ENCODE measurements at places on chromosomes 11 and 22.

- no peak for DNase-seq
These were observed 11.7 kb downstream of the CAPRIN1 start for GRCh38 chr11:34063061-34063795.

DNA sequence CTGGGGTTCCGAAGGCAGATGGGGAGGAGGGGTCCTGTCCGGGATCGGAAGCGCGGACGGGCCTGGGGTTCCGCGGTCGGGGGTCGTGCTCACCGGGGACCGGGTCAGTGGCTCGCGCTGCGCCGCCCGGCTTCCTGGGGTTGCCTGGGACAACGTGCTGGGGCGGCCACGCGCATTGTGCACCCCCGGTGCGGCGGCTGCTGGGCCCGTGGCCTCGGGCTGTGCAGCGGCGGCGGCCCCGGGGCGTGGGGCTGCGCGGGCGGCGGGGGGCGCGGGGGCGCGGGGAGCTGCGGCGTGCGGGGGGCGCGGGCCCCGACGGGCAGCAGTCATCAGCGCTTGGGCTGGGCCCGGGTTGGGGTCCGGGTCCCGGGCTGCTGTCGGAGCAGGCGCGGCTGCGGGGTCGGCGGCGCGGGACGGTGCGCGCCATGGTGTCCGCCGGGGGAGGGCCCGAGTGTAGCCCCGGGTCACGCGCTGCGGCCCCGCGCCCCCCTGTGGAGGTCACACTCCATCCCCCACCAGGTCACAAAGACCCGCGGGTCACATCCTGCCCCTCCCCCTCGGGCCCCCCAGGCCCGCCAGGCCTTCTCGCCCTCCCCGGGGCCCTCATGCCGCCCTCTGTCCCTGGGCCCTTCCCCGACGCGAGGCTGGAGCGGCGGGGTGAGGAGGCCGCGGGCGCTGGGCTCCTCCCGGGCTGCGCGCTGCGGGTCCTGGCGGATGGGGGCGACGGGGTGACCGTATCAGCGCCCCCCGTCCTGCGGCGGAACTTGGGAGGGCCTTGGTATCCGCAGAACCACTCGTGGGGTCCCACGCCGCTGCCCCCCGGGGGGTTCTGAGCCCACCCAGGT lies at the start of gene TTLL8:
TSS of gene TTLL8 (minus strand) at position 238 of the 845 bp plus-strand sequence.
- DNase-seq = no peak

DNA sequence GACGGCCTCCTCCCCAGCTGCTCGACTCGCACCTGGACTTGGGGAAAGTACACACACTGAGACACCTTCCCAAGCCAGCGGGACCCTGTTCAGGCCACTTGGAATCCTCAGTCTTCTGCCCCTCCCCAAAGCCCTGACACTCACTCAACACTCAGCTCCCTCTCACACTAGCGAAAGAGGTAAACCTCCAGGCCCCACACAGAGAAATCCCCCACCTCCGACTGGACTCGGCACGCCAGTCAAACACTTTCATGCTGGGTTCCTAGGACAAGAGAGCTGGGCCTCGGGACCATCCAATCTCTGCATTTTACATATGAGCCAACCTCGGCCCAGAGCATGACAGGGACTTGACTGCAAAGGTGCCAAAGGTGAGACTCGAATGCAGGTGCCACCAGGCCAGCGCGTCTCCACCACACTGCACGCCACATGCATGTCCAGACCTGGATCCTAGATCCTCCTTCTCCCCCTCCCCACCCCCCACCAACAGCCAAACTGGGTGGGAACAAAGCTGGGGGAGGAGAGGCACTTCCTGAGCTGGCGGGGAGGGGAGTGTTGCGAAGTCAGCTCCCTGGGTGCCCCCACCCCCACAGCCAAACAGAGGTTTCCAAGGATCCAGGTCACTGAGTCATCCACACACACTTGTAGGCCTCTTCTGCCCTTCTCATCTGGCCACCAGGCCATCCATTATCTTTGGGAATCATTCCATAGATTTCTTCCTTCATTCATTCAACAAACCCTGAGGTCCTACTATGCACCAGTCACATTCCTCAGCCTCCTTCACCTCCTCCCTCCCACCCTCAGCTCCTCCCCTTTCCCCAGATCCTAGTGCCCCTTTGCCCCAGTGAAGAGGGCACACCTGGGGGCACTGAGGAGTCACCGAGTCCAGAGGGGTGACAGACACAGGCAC lies 10.7 kb upstream of the CD5 start:
- no peak for DNase-seq

GRCh38 chr22:42651134-42651533 lies 1.9 kb upstream of the CYB5R3 start:
- no peak for DNase-seq

- DNase-seq = no peak
These were observed 14.6 kb upstream of the CTSD start for GRCh38 chr11:1778141-1778911.

- DNase-seq = no peak
These were observed 240.9 kb downstream of the NTM start for GRCh38 chr11:131611322-131611721.

GRCh38 chr11:113201054-113201818 lies 113.1 kb upstream of the TTC12 start:
- no peak for DNase-seq

GRCh38 chr22:44860311-44860710 lies 107.9 kb downstream of the ARHGAP8 start:
- DNase-seq = no peak

- no peak for DNase-seq
These were observed 27.5 kb downstream of the MAML2 start for GRCh38 chr11:96315476-96315875.

- DNase-seq = no peak
These were observed 960.6 kb downstream of the BRD1 start for GRCh38 chr22:48866906-48867681.

DNA sequence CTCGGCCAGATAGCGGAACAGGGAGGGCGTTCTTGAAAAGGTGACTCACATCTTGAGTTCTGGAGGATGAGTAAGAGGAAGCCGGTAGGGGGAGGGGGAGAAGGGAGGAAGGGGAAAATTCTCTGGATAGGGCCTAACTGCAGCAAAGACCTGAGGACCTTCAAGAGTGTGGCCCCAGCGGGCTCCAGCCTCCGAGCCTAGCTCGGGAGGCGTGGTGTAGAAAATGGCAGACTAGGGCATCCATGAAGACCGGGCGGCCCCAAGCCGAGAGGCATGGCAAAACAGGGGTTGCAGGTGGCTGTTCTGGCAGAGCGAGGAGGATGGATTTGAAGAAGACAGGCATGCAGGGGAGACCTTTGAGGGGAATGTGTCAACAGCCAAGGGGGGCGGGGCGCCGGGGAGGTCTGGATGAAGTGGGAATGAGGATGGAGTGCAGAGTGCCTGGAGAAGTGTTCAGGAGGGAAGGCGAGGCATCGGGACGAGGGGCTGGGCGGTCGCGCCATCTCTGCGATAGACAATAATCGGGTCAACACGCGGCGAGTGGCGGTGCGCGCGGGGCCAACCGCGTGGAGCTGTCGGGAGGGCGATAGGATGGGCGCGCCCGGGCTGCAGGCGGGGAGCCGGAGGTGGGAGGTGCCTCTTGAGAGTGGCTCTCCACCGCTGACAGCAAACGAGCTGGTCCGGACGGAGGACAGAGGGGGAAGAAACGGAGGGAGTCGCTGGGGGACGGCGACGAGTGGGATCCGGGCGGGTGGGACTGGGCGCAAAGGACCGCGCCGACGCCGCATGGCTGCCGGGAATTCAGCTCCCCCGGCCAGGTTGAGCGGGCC lies 40.0 kb upstream of the CREB3L1 start:
- DNase-seq = no peak

DNA sequence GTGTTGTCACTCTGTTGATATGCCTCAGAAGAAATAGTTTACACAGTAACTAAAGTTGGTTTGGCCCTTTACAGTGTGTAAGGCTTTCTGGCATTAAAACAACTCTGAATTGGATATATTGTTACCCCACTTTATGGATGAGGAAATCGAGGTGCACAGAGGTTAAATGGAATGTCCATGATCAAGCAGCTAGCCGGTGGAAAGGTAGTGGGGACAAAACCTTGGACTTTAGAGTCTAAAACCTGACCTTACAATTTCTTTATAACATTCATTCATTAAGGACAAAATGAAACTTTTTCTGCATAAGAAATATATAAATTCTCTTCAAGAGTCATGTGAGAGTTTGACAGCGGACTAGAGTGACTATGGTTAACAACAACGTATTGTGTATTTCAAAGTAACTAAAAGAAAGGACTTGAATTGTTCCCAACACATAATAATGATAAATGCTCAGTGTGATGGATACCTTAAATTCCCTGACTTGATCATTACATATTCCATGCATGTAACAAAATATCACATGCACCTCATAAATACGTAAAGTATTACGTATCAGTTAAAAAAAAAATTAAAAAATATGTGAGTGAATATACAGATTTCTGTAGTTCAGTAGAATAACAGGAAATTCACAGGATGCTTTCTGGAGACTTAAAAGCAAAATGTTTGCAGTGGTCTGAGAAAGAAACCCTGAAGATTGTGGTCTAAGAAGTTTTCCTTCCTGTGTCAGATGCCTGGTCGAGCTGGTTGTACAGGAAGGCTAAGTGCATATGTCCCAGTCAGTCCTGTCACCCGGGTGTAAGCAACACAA lies 51.0 kb downstream of the TEAD1 start:
- DNase-seq = no peak

DNA sequence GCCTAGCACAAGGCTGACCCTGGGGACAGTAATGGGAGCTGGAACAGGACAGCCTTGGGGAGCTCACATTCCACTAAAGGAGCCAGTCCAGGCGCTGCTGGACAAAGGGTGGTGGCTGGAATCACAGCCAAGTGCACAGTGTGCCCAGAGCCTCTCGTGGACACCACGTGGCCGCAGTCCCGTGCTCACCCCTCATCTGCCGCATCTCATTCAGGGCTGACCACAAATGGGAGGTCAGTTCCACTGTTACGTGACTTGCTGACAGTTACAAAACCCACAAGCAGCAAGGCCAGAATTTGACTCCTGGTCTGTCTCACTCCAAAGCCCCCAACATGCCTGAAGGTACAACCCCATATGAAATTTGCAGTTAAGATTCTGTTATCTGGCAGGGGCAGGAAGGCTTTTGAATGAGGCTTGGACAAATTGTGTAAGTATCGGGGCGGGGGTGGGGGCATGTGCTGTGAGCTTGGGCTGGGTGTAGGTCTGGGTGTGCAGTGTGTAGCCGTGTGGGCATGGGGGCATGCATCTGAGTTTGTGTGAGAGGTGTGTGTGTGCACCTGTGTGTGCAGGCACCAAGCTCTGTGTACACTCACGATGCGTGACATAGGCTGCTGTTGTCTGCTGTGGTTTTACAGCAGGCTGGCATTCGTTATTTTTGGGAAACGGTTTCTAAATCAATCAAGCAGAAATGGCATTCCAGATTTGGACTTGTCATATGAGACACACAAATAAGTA lies 301.7 kb downstream of the BRD1 start:
- DNase-seq = no peak

DNA sequence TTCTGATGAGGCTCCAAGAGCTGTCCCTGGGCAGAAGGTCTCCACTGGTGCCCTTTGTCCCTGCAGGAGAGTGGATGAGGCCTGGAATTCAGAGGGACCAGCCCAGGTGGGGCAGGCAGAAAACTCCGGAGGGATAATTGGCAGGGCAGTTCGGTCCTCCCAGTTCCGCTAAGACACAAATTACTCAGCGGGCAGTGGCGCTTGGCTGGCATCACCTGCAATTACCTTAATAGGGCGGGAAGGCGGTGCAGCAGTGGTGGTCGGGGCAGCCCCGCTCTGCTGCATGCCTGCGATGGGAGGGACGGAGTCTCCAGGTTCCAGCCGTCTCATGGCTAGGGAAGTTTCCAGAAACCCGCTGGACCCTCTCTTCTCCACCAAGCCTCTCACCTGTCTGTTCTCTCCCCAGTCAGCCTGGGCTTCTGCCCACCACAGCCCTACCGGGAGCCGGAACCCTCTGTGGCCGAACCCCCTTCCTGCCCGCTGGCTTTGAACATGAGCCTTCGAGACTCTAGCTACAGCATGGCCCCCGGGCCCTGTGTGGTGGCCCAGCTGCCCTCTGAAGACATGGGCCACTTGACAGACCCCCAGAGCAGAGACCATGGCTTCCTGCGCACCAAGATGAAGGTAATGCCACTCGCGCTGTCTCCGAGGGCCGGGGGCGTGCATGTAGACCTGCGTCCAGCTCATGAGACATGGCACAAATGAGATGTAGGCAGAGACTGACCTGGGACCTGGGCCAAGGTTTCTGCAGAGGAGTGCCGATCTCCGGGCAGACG lies 7.0 kb downstream of the OVOL1 start:
- DNase-seq = no peak

DNA sequence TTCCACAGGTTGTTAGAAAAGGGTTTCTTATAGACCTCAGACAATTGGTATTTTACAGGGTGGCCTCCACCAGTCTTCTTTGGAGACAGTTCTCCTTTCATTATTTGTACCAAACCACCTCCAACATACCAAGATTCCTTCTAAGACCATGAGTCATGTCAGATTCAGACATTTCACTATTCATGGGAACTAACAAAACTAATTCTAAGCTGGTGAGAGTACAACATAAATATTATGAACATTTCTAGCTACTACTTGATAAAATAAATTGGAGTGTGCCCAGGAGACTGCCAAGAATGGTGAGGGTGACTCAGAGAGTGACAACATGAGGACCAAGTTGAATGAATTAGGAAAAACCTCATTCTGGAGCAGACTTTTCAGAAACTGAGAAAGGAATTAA lies 494.6 kb upstream of the LRRC4C start:
- no peak for DNase-seq

GRCh38 chr11:114065094-114065493 lies 5.6 kb downstream of the ZBTB16 start:
- DNase-seq = no peak

DNA sequence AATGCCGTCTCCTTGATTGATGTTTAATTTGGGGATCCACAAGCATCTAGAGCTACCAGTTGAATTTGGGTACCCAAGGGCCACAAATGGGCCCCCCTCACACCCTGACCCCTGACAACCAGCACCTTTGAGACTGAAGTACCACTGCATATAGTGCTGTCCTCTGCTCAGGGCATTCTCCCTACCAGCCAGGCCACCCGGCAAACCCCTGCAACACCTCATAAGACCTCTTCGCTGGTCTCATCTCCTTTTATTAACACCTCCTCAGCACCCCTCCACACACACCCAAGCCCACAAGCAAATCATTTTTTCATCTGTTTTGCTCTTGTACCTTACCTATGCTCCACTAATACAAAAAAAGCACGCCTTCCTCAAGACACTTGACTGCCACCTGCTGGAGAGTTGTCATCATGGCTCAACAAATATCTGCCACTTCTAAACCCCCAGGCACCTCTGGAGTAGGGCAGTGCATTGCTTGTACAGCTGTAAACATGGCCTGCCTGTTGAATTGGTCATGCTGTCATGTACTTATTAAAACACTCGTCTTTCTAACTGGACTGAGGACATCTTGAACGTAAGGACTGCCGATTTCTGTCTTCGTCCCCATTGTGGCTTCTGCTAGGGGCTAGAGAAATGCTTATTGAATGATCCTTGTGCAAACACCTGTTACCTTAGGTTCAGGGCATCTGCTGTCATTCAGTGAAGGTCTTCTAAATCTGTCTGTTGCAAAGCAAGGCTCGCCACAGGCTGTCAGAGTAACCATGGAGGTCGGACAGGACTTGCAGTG lies 66.5 kb downstream of the BMAL1 start:
- no peak for DNase-seq

Data from vagina (tissue), 2 donors.